Activated naive CD8-positive, alpha-beta T cell treated with anti-CD3 and anti-CD28 coated beads, Interleukin-2, amount 50 U/mL, for 24 hours (primary cell): ENCODE measurements at places on chromosomes 6 and 20.
A peak's percentile ranks its signal among the peaks of the same experiment; 100 is the strongest.

GRCh38 chr20:49482621-49483017 lies at the start of gene KCNB1:
KCNB1 (minus strand) TSS chr20:49482668; CDS start chr20:49482480, 188 bp downstream.
- DNase-seq: peak; percentile 62

DNA sequence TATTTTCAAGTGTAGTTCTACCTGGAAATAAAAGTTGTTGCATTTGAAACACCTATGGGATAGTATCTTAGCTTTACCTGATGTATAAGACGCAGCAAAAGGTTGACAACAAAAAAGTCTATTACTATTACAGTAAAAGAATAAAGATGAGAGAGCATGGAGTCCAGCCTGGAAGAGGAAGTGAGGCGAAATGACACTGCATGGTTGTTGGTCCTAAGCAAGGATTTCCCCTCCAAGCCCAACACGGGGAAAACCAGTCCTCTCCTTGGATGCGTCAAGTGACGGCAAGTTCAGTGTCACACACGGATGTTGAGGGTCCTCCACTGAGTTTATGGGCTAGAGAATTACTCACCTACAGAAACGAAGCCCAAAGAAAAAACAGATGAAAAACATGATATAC lies 51.7 kb downstream of the COL11A2 start:
- DNase-seq: no peak

DNA sequence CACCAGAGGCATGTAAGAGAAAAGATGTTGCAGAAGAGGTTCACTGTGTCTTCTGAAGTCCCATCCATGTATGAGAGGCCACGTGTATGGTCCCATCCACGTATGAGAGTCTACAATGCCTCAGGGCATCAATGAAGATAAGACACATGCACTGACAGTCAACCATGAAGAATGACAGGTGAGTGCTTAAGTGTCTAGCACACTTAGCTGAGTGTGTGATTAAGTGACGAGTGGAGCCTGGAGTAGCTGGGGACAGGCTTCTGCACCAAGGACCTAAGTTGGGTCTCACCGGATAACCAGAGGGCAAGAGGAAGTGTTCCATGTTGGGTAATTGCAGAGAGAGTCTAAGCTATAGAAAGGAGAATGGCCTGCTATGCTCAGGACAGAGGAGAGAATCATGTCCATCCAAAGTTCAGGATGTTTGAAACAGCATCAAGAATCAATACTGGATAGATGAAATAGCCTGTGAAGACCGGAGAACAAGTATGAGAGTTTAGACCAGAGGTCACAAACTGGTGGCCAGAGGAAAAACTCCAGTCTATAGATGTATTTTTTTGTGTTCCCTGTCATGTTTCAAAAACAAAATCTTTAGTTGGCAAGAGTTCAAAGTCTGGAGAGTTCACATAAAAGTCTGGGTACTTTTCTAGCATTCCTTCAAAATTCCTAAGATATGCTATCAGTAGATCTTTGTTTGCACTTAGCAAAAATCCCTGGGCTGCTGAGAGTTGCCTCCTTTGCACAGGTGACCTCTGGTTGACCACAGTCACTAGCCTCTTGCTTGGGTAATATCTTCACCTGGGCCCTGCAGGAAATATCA lies 165.8 kb downstream of the KIF16B start:
- DNase-seq: no peak

- no peak for DNase-seq
Observed at GRCh38 chr6:170251776-170252571, 38.9 kb downstream of the DLL1 start.
